G401 (cell line): ENCODE measurements at places on chromosomes 13 and 19.

DNA sequence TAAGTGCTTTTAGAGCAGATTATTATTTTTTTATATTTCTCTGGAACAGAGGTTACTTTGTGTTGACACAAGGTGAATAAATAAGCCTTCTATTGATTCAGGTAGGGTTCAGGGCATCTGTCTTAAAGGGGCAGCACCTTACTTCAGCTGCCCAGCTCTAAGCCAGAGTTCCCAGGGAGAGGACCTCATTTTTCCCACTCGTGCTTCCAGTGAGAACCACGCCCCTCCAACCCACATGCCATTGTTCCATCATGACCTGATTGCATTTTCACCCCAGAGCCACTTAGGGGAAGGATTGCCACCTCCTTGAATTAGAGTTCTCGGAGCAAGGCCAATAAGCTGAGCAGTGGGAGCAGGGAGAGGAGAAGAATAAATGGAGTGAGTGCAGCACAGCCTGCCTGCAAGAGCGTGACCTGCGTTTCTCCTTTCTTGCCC lies 104.3 kb upstream of the FRY start:
- no peak for DNase-seq

GRCh38 chr19:19687090-19687489 lies 18.5 kb downstream of the ZNF101 start:
- no peak for DNase-seq

GRCh38 chr13:110637275-110637674 lies 21.9 kb downstream of the NAXD start:
- no peak for DNase-seq

- DNase-seq = no peak
Measured at GRCh38 chr19:36049080-36049698, 4.9 kb downstream of the THAP8 start.

DNA sequence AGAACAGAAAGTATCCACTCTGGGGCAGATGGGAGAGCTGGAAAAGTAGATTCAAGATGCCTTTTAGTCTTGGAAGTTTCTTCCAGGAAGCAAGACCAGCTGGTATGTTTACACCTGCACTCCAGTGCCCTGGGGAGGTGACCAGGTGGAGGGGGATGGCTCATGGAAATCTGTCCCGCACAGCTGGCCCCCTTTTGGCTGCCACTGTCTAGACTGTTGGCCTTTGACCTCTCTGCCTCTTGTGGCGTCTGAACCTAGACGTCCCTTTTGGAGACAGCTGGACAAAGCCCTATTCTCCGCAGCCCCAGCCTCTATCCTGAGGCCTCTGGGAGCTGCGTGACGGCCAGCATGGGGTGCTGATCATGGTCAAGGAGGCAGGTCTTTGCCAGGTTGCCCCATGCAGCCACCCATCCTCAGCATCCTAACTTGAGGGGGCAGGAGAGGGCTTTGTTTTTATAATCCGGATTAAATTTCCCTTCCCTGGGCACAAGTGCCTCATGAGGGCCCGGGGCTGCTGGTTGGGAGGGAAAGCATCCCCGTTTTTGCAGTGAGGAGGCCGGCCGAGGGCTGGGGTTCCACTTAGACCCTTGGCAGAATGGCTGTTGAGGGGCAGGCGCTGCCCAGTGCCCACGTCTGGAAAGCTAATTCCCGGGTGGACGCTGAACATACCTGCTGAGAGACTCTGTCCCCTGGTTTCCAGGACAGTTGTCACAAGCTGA lies 17.3 kb upstream of the GDF15 start:
- no peak for DNase-seq

- DNase-seq = no peak
Measured at GRCh38 chr13:41136396-41137031, 3.9 kb upstream of the KBTBD6 start.
